ENCODE measurements at places on chromosomes 6 and 20.

DNA sequence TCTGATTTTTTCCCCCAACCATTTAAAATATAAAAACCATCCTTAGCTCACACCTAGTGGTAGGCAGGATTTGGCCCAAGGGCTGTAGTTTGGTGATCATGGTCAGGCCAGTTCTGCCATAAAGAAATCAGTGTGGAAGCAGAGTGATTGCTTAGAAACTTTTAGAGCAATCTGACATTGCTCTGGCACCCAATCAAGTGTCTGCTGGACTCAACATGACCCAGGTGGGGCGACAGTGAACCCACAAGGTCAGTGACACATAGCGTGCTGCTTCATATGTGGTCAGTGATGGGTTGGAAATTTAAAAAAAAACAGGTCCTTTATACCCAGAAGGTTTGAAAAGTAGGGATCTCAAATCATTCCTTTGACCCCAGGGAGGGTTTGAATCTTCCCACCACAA lies 107.9 kb downstream of the BANF2 start:
- no peak for DNase-seq

DNA sequence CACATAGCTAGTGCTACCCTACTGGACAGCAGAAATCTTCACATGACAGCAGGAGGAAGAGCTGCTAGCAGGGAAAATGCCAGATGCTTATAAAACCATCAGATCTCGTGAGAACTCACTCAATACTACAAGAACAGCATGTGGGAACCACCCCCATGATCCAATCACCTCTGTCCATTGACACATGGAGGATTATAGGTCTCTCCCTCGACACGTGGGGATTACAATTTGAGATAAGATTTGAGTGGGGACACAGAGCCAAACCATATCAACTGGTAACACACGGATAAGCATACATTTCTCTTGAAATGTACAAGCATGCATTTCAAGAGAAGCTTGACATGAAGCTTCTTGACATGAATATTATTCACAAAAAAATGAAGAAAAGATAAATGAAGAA lies 64.1 kb downstream of the MMS22L start:
- no peak for DNase-seq

DNA sequence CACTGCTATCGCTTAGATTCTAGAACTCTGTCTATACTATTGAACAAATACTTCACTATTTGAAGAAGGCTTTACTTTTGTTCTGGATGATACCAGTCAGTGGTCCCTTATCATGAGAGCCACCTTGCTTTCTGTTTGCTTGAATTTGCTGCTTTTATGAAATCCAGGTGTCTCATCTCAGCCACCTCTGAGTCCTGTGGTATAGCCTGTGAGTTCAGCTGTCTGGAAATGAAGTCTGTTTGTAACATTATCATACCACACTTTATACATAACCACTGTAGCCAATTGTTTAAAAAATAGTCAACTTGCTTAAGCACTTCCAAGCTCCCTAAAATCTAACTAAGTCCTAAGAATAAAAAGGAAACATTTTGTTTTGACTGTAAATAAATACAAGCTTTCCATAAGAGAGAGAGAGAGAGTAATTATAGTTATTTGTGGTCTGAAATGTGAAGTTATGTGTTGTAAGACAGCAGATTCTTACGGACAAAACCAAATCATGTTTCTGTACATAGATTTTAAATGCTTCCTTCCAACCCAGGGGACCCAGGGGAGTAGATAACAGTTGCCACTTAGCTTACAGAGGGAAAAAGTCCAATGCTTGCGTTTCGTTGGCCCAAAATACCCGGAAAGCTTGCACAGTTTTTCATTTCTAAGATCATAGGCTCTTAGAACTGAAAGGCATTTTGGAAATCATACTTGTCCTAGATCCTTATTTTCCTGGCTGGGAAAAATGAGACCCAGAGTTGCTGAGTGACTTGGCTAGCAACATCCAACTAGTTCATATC lies 1107.8 kb upstream of the FLRT3 start:
- DNase-seq: no peak

DNA sequence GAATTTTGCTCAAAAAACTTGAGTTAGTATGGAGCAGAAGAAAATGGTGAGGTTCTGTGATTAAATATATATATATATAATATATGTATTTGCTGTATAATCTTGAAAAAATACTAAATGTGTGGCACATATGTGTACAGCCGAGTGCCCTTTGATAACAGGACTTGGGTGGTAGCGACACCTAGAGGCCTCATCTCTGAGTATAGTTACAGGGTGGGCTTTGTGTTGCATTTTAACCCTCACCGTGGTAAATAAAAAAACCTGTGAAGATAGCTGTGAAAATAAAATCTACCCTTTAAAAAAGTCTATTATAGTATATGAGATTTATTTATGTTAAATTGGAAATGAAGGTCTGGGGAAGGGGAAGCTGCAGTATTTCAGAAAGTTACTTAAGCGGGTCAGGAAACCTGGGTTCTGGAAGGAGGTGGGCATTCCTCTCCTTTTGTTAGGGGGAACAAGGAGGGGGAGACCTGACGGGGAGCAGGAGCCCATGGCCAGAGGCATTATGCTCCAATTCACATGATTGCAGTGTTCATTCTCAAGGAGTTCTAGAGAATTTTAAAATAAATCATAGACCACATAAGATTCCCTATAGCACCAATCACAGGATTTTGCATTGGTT lies 82.7 kb downstream of the SH3BGRL2 start:
- peak; percentile 54 for DNase-seq

- DNase-seq: no peak
Measured at GRCh38 chr6:89527634-89528033, 94.7 kb downstream of the ANKRD6 start.

GRCh38 chr6:25253351-25253750 lies 25.8 kb upstream of the CARMIL1 start:
- DNase-seq: no peak

GRCh38 chr6:35583893-35584688 lies 71.4 kb upstream of the TULP1 start:
- peak; percentile 59 for DNase-seq

DNA sequence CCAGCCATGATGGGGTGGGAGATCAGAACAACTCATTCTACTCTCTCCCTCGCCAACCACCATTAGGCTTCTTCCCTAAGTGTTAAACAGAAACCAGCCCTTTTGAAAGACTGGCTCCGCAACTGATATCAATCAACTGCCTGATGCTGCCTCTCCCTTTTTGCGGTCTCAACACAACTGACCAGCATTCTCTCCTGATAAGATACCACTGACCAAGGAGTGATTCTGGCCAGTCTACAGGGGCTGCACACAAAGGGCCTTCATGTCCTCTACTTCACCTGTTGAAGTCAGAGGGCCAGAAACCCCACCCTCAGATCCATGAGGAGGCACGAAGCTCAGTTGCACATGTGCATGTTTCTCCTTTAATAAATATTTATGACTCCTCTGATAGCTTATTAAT lies 145.1 kb downstream of the CD24 start:
- no peak for DNase-seq

- no peak for DNase-seq
Measured at GRCh38 chr20:48995589-48995988, 50.5 kb upstream of the CSE1L start.

GRCh38 chr6:15429141-15430110 lies 183.6 kb downstream of the JARID2 start:
- DNase-seq: no peak

DNA sequence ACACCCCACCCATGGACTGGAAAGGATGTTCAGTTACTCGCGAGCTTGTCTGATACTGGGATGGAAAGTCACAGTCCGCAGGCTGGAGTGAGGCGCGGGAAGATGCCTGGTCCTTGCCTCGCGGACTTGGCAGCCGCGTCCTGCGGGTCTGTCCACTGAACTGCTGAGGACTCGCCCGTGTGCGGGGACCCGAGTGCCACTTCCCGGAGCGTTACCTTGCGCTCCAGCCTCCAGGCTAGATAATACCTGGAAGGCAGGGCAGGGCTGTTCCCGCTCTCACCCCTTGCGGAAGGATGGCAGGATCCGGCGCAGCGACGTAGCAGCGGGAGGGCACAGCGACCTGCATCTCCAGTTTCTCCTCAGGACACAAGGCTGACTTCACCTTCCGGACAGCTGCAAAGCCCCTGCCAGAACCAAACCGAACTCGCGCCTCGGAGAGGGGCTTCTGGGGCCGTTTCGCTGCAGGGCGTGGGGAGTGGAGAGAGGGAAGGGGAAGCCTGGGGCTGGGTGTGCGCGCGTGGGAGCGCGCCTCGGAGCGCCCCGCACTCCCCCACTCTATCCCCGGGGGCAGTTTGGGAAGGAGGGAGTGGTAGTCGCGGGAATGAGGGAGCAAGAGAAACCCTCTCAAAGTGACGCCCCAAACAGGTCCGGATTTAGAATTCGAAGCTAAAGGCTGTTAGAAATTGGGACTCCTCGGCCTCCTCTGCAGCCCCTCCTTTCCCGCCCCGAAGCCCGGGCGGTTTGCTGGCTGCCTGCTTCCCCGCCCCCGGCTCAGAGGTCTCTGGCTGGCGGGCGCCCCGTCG lies at the start of gene KCNQ5:
KCNQ5 (plus strand) TSS at position 774 of the 803 bp plus-strand sequence.
- DNase-seq: no peak

GRCh38 chr6:47727391-47727790 lies 29.0 kb downstream of the ADGRF4 start:
- no peak for DNase-seq

DNA sequence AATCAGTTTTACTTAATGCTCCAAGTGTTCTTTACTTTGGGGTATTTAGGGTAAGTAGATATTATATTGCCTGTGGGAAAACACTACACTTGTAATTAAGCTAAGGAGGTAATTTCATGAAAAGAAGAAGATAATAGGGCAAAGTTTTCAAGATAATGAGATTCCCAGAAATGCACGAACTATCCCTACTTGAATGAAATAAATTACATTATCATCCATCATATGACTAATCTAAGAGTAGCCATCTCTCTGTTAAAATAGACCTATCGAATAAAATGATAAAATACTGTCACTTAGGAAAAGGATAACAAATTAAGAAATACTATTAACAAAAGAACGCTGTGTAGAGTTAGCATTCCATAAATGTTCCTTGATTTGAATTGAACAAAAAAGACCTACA lies 135.1 kb upstream of the HDAC2 start:
- DNase-seq: no peak

GRCh38 chr20:2293971-2294370 lies 1.8 kb upstream of the TGM3 start:
- no peak for DNase-seq

GRCh38 chr20:46296526-46297250 lies 11.6 kb downstream of the CDH22 start:
- no peak for DNase-seq

DNA sequence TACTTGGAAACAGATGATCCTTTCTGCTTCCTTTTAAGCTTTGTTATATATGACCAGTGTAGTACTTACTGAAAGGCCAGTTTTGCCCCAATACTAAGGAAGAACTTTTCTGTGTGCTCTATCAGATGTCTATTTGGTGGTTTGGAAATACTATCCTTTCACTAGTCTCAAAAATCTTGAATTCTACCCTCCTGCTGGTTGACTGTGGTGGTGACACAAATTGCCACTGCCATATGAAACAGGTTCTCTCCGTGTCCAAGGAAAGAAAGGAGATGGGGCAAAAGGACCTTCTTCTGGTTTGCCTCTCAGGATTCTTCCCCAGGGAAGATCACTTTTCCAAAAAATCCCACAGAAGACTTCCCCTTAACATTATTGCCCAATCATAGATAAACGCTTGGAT lies 6.2 kb downstream of the GJE1 start:
- DNase-seq: no peak

DNA sequence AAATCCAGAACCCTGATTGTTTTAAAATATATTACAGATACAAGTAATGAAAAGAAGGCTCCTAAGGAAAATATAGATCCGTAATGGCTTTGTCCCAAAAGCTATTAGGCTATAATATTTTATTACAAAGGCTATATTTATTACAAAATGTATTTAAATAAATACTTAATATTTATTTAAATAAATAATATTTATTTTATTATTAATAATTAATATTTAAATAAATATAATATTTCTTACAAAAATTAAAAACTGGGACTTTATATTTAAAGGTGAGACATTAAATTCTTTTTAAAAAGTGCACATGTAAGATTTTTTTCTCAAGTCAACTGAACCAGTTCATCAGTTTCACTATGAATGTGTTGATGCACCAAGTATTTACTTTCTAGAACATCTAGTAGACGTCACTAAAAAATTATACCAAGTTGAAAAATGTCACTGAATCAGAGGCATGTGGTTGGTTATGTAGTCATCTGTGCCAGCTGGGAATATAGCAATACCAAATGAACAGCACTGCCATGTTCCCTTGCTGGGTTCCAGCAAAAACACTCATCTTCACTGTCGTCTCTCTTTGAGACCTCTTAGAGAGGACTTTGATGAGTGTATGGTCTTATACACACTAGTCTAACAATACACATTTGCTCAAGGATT lies 278.9 kb downstream of the ESR1 start:
- no peak for DNase-seq

- DNase-seq: no peak
Measured at GRCh38 chr6:46584586-46584985, 68.0 kb downstream of the CYP39A1 start.

DNA sequence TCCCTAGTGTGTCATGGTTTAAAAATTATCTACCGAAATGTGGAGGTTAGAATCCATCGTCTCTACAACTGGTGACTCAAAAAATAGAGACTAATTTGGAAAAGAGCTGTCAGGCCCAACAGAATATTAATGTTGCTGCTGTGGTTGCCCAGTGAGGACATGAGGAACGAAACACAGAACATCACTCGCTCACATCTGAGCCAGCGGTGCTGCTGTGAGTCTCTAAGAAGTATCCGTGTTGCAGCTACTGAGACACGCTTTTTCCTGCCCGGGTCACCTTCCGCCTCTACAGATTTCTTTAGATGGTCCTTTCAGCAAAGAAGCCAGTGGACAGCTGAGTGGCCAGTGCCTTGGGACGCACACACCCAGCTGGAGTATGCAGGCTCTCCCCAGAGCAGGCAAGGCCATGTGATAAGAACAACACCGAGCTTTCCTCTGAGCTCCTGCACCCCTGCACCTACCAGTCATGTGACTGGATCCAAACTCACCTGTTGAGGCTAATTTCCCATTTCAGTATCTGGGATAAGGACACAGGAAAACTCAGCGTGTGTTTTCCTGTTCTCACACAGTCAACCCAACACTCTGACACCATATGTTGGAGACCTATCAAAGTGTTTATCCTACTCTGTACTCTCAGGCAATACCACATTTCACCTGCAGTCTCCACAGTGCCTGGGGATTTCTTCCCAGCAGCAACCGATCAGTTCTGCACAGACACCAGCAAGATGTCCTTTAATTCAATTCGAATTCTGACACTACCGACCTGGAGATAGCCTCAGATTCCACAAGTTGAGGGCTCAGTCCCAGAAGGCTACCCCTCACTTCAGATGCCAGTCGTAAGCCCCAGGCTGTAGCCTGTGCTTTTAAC lies 119.0 kb upstream of the RPS6KA2 start:
- no peak for DNase-seq

GRCh38 chr20:51012357-51012756 lies 10.6 kb downstream of the KCNG1 start:
- no peak for DNase-seq

GRCh38 chr6:110876806-110877564 lies 2.4 kb downstream of the AMD1 start:
- no peak for DNase-seq
